Omental fat pad (tissue), 4 donors: ENCODE measurements at places on chromosomes 4 and X. TPM values are rescaled to one million over a fixed set of nuclear protein-coding genes. Genes with fewer than 3 reads are reported as not detected.

The FGFR3 gene
- total RNA-seq, result 2.8 TPM

The TBC1D9 gene
- total RNA-seq, result 29.6 TPM

The USP17L29 gene
- not detected for total RNA-seq

GRCh38 chr4:169439244-169439643 is 168.5 kb upstream of the SH3RF1 start:
- no peak for DNase-seq

GRCh38 chr4:3871181-3871852 is 105.1 kb downstream of the ADRA2C start:
- DNase-seq, result no peak

DNA sequence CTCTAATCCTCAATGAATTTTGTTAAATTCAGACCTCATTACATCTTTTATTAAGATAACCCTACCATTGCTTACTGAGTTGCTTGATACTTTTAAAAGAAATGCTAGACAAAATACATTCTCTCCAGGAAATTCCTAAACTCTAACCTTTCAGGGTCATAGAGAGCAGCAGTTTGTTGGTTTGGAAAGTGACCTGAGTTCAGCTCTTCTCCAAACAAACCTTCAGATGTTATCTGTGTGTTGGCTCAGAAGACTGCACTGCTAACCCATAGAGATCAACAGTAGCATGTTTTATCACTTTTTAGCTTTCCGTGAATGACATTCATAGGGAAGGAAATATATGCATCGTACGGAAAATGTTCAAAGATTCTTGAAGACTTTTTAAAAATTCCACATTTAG is 101.8 kb upstream of the VEGFC start:
- no peak for DNase-seq

DNA sequence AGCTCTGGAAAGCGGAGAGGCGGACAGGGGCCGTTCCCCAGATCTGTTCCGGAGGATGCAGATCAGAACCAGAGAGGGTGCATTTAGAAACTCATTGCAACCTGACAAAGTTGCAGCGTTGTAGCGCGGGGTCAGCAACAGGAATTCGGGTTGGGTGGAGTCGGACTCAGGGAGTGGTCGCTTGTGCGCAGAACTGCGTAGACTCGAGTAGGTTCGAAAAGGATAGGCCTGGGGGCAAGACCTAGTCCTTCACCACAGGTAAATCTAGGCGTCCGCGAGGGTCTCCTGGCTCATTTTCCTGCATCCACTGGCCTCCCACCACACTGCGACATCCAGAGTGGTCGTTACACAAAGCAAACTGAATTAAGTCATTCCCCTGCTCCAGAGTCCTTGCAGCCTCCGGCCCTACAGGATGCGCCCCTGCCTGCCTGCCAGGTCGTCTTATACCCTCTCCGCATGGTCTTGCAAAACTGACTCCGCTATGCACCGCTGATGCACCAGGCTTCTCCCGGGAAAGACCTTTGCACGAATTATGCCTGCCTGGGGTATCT is 4.7 kb upstream of the ZNF518B start:
- DNase-seq, result no peak

DNA sequence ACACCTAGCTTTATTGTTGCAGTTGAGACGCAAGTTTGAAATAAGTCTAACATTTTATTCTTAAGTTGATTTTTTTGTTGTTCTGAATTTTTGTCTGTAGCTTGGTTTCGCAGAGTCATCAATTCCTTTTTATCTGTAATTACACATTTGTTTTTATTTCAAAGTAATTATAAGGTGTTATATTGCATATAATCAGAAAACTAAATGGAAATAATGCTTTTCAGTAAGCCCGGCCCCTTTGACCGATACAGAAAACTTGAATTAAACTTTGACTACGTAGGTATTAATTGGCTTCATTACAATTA is 2.1 kb downstream of the KDM6A start:
- DNase-seq, result no peak

GRCh38 chrX:54891573-54891972 is 29.1 kb upstream of the TRO start:
- no peak for DNase-seq

GRCh38 chr4:25879991-25880651 is 17.3 kb upstream of the SEL1L3 start:
- no peak for DNase-seq

DNA sequence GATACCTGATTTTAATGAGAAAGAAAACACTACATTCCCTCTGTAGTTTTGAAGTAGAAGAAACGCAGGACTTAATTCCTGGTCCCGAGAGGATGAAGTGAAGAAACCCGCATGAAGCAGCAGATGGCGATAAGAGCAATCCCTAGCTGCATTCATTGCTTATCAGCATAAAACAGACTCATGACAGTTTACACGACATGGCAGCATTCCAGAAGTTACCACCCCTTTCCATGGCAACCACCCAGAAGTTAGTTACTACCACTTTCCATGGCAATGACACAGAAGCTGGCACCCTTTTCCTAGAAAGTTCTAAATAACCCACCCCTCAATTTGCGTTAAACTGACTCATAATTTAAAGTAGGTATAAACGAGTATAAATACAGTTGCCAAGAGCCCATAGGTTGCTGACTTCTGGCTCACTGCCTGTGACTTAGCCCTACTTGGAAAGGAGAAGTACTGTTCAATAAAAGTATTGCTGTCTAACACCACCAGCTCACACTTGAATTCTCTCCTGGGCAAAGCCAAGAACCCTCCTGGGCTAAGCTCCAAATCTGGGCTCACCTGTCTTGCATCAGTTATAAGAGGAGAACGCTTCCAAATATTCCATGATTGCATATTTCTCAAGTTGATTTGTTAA is 5.5 kb upstream of the XAGE2 start:
- no peak for DNase-seq

DNA sequence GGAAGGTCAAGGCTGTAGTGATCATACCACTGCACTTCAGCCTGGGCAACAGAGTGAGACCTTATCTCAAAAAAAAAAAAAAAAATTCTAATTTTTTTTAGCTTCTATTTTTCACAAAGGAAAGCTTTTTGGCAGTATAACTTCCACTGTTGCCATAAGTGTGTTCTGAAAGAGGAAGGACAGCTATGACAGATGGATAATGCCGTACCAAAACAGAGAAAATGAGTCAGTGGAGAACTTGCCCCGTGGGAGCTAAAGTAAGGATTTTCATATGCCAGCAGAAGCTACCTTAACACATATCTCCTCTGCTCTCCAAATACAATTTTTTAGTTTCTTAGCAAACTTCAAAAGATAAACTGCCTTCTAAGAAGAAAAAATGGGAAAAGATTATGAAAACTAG is 43.7 kb downstream of the RPS3A start:
- no peak for DNase-seq

GRCh38 chr4:147754037-147754445 is 22.2 kb downstream of the ARHGAP10 start:
- DNase-seq, result no peak

DNA sequence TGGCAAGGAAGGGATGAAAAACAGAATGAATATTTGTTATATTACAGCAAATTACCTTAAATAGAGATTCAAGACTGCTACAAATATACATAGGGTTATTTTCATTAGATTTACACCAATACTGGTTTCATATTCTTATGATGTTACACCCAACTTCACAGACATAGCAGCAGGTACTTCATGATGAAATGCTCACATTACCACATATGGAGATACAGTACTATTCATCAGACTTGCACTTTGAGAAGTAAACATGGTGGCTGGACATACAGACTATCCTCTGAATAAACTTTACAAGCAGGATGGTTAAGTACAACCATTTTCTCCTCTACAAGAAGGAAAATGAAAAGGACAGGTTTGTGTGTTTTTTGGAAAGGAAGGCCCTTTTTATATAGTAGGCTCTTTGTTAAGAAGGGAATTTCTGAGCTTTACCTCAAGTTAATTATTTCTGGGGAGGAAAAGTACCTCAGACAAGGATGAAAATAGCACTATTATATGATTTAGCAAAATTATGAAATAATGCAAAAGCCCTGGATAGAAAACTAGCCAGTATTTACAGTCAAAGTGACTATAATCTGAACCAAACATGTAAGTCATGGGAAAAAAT is 12.0 kb upstream of the FAM120C start:
- no peak for DNase-seq
